ENCODE measurements at places on chromosomes 2 and 18.

- DNase-seq = no peak
Measured at GRCh38 chr2:202726070-202726469, 91.3 kb downstream of the FAM117B start.

DNA sequence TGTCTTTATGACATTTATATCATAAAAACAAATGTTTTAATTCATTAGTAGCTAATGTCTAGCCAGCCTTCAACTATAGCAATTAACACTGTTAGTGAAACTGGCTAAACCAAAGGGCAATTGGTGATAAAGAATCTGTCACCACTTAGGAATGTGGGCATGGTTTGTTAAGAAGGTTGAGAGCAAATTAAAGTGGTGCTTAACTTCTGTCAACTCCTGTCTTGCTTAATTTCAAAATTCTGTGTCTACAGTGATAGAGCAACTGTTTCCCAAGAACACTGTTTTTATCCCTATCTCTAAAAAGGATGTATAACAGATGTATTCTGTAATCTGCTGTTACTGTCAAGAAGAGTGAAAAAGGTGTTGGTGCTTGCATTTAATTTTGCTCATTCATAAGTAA is 36.5 kb downstream of the CFAP36 start:
- no peak for DNase-seq

- DNase-seq = peak; percentile 77
Measured at GRCh38 chr18:37565101-37565976, at the start of gene CELF4. TSS of gene CELF4 (minus strand) at chr18:37565798.

GRCh38 chr18:34965566-34965965 is 75.6 kb upstream of the MAPRE2 start:
- no peak for DNase-seq

DNA sequence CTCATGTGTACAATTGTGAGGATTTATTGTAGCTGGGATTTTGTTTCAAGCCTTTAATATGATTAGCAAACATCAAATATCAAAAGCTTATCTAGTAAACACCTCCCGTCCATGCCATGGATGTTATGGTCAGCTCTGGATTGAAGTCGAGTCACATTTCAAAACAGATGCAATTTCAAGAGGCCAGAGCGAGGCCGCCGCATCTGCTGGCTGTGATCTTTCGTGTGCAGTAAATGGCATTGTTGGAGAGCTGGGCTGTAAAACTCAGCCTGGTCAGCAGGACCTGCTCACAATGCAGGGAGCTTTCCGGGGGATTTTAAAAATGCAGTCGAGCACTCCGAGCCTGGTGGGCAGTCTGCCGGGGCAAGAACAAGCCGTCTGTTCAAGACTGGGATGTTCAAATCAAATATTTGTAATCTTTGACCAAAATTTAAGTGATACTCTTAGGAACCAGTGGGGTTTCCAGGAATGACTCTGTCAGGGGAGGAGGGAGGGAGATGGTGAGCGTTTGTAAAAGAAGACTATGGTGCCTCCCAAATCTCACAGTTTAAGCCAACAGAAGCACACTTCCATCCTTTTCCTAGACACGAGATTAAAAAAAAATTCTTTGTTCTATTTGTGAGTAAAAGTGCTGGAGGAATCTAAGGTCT is 97.6 kb downstream of the MYCN start:
- no peak for DNase-seq

GRCh38 chr2:101762451-101763171 is 65.1 kb downstream of the MAP4K4 start:
- peak; percentile 89 for DNase-seq

- peak; percentile 43 for DNase-seq
Measured at GRCh38 chr2:72142570-72143440, 4.9 kb downstream of the CYP26B1 start.

GRCh38 chr2:98037206-98037605 is 41.5 kb upstream of the TMEM131 start:
- DNase-seq = no peak

- DNase-seq = no peak
Measured at GRCh38 chr2:10558281-10559030, 110.3 kb upstream of the ODC1 start.

- DNase-seq = no peak
Measured at GRCh38 chr2:171244970-171245782, 84.5 kb upstream of the TLK1 start.

Measured in NCI-H524 (cell line).